ENCODE measurements at places on chromosomes 13 and 19.
A peak's percentile ranks its signal among the peaks of the same experiment; 100 is the strongest.

GRCh38 chr13:28220166-28220565, 81.8 kb downstream of the PAN3 start:
- DNase-seq = no peak

DNA sequence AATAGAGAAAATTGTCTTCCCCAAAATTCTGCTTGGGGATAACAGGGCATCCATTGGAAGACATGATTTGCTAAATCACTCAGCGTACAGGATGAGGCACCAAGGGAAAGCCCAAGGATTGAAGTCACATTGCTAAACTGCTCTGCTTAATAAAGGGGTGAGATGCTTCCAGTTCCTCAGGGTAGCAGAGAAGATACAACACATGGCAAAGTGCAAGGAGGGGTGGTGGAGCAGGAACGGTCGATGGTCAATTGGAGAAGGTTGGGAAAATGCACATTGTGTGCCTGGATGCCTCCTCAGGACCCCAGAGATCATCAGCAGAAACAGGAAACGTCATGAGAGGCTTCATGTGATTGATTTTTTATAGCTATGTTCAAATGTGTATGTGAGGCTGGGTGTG, 116.3 kb upstream of the SOX1 start:
- DNase-seq = no peak

DNA sequence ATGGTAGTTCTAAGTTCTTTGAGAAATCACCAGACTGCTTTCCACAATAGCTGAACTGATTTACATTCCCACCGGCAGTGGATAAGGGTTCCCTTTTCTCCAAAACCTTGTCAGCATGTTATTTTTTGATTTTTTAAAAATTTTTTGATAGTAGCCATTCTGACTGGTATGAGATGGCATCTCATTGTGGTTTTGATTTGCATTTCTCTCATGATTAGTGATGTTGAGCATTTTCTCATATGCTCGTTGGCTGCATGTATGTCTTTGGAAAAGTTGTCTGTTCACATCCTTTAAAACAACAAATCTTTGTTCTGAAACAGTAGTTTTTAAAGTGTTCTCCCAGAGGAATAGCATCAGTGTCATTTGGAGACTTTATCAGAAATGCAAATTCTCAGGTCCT, 77.5 kb upstream of the POMP start:
- DNase-seq = no peak

- DNase-seq = no peak
Observed at GRCh38 chr13:28537171-28537570, 42.2 kb upstream of the FLT1 start.

DNA sequence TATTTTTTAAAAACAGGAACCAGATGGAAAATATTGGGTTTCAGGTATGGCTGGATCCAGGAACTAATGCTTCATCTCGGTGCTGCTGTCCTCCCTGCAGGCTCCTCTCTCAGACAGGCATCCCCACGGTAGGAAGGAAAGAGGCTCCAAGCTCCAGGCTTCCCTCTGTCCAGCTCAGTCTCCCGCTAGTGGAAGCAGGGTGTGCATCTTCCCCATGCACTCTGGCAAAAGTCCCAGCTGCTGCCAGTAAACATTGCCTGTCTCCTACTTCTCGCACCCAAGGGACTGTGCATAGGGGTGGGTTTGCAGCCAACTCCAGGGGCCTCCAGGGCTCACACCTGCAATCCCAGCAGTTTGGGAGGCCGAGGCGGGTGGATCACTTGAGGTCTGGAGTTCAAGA, 29.2 kb downstream of the IL12RB1 start:
- no peak for DNase-seq

GRCh38 chr13:83929157-83929556, 46.9 kb upstream of the SLITRK1 start:
- DNase-seq = no peak

GRCh38 chr13:113408562-113408961, 44.6 kb upstream of the GRTP1 start:
- no peak for DNase-seq

GRCh38 chr13:38042771-38043170, 173.2 kb upstream of the TRPC4 start:
- DNase-seq = no peak

GRCh38 chr19:2112516-2113320, 16.0 kb downstream of the IZUMO4 start:
- DNase-seq = no peak

DNA sequence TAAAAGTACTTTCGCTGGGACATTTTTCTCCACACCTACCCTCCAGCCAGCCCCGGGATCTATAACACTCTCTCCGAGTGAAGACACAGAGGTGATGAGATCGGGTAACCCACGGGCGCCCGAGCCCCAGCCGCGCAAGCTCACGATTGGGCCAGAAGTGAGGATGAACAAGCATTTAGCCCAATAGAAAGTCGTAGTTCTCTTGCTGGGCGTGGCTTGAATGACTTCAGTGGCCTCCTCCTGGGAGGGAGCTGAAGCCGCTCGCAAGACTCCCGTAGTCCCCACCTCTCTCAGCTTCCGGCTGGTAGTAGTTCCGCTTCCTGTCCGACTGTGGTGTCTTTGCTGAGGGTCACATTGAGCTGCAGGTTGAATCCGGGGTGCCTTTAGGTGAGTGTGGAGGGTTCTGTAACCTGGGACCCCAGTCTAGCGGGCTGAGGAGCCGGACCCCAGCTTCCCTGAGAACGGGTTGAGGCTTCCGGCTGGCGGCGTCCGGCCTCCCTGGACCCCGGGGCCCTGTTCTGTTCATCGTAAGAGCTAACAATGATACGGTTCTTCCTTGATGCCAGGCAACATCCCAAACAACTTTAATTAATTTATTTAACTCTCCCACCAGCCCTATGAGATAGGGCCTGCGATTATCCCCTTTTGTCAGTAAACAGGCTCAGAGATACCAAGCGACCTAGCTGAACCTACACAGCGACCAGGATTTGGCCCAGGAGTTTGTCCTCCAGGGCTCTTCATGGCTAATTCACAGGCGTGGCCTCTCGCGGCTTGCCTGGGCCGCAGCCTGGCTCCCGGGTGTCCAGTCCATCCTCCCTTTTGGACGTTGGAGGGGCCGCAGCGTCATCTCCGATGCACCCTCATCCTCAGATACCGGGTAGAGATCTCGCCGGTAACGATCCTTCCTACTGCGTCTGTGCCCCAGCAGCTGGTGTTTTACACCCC, at the start of gene COX6B1:
Gene COX6B1 (plus strand): TSS at position 307 of the 945 bp plus-strand sequence. CDS start 2,921 bp downstream, outside the sequence.
- DNase-seq = peak; percentile 89

GRCh38 chr13:43942286-43942685, 62.6 kb downstream of the LACC1 start:
- DNase-seq = no peak

DNA sequence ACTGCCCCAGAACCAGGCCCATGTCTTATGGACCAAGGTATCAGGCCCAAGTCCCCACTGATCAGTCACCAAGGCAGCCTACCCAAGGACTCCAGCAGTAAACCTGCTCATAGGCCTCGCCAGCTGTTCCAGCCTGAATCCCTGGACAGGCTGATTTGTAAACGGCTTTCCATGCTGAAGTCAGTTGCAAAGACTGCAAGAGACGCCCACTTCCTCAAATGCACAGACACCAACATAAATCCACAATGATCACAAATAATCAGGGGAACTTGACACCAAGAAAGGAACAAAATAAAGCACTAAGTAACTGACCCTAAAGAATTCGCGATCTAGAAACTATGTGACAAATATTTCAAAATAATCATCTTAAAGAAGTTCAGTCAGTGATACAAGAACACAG, 75.2 kb downstream of the RXFP2 start:
- DNase-seq = no peak

- DNase-seq = no peak
Observed at GRCh38 chr13:112705286-112705685, 15.4 kb downstream of the ATP11A start.

DNA sequence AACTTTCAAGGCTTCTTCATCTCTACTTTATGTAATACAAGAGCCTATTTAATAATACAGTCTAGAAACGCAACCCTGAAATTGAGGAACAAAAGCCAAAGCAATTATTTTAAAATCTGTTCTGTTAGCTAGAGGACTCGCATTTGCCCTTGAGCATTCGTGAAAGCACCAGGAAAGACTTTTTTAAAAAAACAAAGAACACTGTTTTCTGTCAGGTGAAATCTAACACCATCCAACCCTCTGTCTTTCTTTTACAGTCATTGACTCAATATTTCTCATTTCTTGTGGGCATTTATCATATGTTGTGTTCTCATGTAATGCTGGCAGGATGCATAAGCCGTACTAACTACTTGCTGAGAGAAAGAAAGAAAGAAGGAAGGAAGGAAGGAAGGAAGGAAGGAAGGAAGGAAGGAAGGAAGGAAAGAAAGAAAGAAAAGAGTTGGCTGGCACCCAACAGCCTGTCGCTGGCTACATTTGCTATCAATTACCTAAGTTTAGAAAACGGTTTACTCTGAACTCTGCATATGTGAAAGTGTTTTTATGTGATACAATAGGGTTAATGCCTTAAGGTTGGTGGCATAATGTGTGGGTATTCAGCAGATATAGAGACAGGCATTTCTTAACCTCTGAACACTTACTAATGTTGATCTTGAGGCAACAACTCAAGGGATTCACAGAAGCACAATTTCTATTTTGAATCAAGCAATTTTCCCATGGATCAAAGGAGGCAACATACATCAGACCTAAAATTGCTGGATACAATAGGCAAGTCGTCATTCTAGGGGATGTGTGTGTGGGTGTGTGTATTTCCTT, 445.4 kb downstream of the DCT start:
- no peak for DNase-seq

DNA sequence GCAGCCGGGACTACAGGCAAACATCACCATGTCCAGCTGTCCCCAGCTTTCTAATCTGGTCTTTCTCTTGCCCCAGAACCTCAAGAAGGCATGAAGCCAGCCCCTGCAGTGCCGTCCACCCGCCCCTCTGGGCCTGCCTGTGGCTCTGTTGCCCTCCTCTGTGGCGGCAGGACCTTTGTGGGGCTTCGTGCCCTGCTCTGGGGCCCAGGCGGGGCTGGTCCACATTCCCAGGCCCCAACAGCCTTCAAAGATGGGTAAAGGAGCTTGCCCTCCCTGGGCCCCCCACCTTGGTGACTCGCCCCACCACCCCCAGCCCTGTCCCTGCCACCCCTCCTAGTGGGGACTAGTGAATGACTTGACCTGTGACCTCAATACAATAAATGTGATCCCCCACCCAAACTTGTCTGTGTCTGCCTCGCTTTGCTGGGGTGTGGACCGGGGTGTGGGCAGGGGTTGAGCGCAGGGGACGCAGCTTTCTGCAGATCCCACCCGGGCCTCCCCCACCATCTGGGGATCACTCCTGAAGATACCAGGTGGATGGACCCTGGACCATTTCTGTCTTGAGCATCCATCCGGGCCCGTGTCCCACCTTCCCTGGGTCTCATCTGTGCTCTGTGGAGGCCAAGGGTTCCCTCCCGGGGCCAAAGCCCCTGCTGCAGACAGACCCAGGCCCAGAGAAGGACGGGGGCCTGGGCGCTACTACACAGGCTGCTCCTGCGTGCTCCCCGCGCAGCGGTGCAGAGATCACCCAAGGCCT, 15.3 kb downstream of the PRKCSH start:
- DNase-seq = no peak

- no peak for DNase-seq
Observed at GRCh38 chr19:2992958-2993357, 15.6 kb downstream of the TLE6 start.

DNA sequence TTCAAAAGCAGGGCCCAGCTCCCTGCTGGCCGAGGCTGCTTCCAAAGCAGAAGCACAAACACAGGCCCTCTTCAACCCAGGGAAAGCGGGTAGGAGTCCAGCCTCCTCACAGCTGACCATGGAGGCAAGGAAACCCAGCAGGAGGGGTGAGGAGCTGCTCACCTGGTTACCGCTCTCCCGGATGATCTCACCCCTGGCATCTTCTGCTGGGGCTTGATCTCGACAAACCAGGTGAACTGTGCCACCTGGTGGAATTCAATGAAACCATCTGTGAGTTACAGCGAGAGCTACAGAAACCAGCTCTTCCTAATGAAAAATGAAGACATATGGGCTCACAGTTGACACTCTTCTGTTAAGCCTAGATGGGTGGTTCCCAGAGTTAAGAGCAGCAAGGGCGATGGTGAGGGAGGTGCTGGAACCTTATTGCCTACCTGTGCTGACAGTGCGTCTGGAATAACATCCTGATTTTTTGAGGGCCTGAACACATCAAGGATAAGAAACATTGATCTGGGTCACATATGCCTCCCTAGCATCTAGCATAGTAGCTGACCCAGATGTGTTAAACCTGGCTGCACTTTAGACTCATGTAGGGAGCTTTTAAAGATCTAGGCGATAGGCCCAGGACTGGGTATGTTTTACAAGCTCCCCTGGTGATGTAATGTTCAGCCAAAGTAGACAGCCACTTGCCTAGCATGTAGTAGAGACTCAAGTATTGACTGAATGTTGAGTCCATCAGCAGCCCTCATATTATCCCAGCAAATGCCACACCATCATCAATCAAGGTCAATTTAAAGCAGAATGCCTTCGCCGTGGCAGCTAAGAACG, 6.1 kb downstream of the DHRS12 start:
- DNase-seq = peak; percentile 43

DNA sequence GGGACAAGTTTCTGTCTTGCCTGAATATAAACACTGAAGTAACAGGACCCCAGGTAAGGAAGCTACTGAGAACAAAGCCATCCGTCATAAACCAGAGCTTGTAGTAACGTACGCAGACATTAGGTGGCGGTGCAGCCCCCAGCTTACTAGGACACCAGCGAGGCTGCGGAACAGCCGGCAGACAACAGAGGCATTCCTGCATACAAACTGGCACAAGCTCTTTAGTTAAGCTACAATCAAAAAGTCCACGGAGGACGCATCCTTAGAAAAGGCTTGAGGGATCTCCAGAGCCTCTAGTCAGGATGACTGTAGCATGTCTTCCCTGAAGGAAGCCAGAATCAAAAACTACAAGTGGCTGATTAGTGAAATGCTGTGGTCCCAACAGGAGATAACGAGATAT, 26.2 kb downstream of the ZNF160 start:
- DNase-seq = no peak

GRCh38 chr13:24215732-24216131, 55.2 kb downstream of the SPATA13 start:
- no peak for DNase-seq

GRCh38 chr13:44842158-44842557, 147.1 kb downstream of the NUFIP1 start:
- no peak for DNase-seq

DNA sequence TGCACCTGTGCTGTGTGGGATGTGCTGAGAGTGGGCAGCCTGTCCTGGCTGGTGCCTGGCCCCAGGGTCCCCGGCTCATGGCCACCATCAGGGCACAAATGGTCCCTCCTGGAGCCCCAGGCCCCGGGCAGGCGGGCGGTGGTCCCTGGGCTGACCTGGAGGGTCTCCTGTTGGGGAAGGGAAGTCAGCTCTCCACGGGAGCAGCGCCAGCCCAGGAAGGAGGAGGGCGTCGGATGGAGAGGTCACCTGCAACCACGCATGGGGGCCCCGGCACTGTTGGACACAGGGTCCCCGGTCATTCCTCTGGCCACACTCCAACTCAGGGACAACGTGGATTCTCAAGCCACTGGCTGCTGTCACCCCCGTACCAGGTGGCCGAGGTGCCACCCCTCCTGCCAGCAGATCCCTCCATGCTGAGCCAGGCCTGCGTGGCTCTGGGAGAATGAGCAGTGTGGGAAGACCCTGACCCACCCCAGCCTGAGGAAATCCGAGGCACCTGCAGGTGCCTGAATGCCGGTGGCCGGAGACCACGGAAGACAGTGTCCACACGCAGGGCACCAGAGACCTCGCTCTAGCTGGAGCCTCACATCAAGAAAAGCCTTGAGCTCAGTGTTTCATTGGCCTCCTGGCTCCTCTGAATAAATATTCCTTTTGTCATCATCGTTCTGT, 13.5 kb downstream of the LMNB2 start:
- DNase-seq = no peak
